ENCODE measurements at places on chromosomes 1 and 21. TPM values are rescaled to one million over a fixed set of nuclear protein-coding genes. Genes with fewer than 3 reads are reported as not detected.

The VWA5B1 gene
- total RNA-seq = not detected

The ADAM30 gene
- not detected for total RNA-seq

The TNFRSF1B gene
- total RNA-seq = 38.6 TPM

The RGS18 gene
- total RNA-seq = not detected

The HES2 gene
- total RNA-seq = 31.7 TPM

The RNU1-2 gene
- total RNA-seq = under 0.01 TPM

The FBXO2 gene
- 1.3 TPM for total RNA-seq

The KLHDC8A gene
- not detected for total RNA-seq

The HRNR gene
- not detected for total RNA-seq

The ICOSLG gene
- 3.0 TPM for total RNA-seq

The CFHR4 gene
- not detected for total RNA-seq

The NBPF6 gene
- not detected for total RNA-seq

The OPTC gene
- total RNA-seq = not detected

The MCOLN2 gene
- total RNA-seq = not detected

The MROH9 gene
- total RNA-seq = not detected

The DLGAP3 gene
- total RNA-seq = not detected

The PTPRF gene
- total RNA-seq = 173 TPM

The SH3BGR gene
- 0.33 TPM for total RNA-seq

The TRIM45 gene
- 0.98 TPM for total RNA-seq

The AIRE gene
- total RNA-seq = under 0.01 TPM

The DDX20 gene
- 25.5 TPM for total RNA-seq

The KHDRBS1 gene
- total RNA-seq = 72.8 TPM

The VTCN1 gene
- total RNA-seq = not detected

The C1orf210 gene
- not detected for total RNA-seq

The CLEC20A gene
- not detected for total RNA-seq

The KCNE2 gene
- total RNA-seq = not detected

The SMCP gene
- not detected for total RNA-seq

The C1orf35 gene
- total RNA-seq = 8.8 TPM

The LCE1E gene
- total RNA-seq = not detected

The AMY2A gene
- not detected for total RNA-seq

The IFI6 gene
- 13.7 TPM for total RNA-seq

The ARHGAP30 gene
- total RNA-seq = not detected

The SCNM1 gene
- total RNA-seq = 33.4 TPM

The SYT6 gene
- not detected for total RNA-seq

The CLCNKA gene
- total RNA-seq = not detected

The NTRK1 gene
- not detected for total RNA-seq

The TPTE gene
- not detected for total RNA-seq

The IFI44 gene
- 13.1 TPM for total RNA-seq

The ESPN gene
- total RNA-seq = 1.3 TPM

The OR2L5 gene
- total RNA-seq = not detected

The CD34 gene
- total RNA-seq = 42.1 TPM

The DEPDC1 gene
- total RNA-seq = 24.0 TPM

The CELF3 gene
- total RNA-seq = not detected

The TNN gene
- total RNA-seq = not detected

The AKNAD1 gene
- total RNA-seq = not detected

The PRAMEF15 gene
- not detected for total RNA-seq

The C1orf94 gene
- not detected for total RNA-seq

The SLC30A2 gene
- not detected for total RNA-seq

The TTLL7 gene
- total RNA-seq = 0.98 TPM

The INSRR gene
- total RNA-seq = not detected

The KAZN gene
- total RNA-seq = 5.4 TPM

The BMP8B gene
- under 0.01 TPM for total RNA-seq

The PROX1 gene
- total RNA-seq = 13.8 TPM

The HTR6 gene
- total RNA-seq = under 0.01 TPM

The NOS1AP gene
- total RNA-seq = 0.98 TPM

Measured in vein endothelial cell (primary cell).